GM19239 (cell line): ENCODE measurements at places on chromosomes 12 and 14.

GRCh38 chr14:20477211-20477876, 8.1 kb downstream of the PNP start:
- DNase-seq, result no peak

DNA sequence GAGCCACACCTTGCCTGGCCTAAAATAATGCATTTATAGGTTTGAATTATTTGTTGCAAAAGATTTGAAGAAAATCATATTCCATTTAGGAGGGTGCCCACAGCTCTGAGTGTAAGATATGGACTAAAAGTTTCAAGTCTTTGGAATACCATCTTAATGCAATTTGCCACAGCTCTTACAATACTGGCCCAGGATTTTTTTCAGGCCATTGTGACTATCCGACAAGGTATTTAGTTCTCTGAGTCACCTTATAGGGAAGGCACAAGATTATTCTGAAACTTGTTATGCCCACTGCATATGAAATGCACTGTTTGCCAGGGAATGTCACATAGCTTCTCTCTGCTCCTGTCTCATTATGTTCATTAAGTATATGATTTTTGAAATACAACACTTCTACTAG, 29.6 kb upstream of the SLC6A13 start:
- no peak for DNase-seq

- no peak for DNase-seq
Measured at GRCh38 chr14:58227096-58227819, 17.4 kb upstream of the PSMA3 start.

DNA sequence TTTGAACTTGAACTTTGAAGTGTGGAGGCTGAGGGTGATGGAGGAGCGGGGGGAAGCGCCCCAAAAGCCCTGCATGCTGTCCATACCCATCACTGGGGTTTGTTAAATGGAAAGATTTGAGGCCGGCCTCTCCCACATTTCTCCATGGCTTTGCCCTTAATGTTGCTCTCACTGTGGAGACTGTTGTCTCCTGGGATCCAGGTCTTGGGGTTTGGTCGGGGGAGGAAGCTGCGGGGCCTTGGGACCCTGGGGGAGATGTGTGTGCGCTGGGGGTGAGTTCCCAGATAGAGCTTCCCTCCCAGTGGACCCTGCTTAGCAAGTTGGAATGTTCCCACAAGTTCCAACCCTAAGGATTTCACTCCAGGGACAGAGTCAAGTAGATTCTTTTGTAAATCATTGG, 28.0 kb upstream of the LRTM2 start:
- DNase-seq, result no peak

DNA sequence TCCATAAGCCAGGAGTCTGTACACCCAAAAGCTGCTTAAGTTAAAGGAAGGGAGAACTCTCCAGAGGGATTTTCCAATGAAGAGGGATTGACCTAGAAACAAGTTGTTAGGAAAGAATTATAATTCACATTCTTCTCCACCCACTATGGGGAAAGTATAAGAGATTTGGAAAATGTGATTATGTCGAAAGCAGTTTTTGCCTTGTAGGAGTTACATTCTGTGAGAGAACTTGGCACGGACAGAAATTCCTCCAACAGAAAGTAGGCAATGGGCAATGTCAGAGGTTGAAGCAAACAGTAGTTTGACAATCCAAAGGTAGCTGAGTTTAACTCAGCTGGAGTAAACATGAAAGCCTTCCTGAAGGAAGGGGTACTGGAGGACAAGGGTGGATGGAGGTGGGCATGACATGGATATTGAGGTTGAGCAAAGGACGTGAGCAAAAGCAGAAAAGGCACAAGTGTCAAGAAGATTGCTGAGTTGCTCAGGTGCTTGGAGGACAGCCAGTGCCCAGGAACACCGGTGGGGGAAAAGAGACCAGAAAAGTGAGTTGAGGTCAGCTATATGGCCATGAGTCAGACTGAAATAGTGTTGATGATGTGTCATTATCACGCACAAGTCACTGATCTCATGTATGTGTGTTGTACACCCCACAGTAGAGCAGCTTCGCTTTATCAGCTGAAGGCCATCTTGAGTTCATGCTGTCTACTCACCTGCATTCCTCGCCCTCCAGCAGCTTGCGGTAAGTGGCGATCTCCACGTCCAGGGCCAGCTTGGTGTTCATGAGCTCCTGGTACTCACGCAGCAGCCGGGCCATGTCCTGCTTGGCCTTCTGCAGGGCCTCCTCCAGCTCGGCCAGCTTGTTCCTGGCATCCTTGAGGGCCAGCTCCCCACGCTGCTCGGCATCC, 4.0 kb downstream of the KRT5 start:
- no peak for DNase-seq

DNA sequence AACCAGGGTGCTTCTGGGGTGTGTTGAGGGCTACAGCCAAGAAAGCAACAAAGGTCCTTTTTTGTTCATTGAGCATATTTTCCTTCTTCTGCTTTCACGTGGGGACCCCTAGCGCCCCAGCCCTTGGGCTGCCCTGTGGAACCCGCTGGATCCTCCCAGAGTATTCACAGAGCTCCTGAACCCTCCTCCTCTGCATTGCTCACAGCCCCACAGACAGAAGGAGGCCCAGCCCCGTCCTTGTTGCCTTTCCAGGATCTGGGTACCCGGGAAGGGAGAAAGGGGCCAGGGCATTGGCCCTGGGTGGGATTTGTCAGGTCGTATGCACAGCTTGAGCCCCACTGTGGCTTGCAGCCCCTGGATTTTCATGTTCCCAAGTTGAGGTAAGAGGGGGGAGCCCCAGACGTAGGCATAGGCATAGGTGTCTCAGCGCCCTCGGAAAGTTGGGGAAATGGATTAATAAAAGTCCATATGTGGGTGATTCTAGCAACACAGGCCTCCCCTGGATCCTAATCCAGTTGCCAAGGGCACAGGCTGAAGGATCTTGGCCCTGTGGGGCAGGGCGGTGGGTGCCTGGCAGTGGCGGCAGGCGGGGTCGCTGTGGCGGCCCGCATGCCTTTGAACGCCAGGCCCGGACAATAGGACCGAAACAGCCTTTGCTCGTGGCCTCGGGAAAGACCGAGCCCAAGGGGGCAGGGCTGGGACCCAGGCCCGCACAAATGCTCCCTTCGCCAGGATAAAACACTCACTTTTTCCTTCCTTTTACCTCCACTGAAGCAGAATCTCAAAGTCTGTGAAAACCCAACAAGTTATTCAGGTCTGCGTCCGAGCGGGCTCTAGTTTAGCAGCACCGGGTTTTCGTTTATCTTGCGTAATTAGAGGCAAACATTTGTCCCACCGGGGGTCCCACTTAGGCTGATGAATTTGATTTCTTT, 3.0 kb upstream of the HOXC10 start:
- DNase-seq, result no peak

GRCh38 chr12:20044846-20045245, 323.5 kb upstream of the PDE3A start:
- DNase-seq, result no peak

- DNase-seq, result no peak
Measured at GRCh38 chr12:3683670-3684069, 69.2 kb downstream of the CRACR2A start.

DNA sequence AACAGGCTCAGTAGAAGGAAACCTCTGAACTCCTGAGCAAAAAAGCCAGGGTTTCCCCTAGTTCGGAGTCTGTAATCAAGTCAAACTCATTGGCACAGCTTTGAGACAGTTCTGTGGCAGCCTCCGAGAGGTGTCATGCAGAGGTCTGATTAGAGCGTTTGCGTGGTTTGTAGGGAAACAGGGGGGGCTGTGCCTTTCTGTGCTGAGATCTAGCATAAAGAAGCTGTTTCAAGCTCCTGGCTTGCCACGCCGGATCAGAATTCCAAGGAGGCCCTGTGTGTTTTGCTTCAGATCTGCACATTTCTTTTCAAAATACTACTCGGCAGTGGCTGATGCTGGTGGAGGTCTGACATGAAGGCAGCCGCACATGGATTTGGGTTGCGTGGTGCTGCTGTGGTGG, 1.7 kb downstream of the CABP1 start:
- no peak for DNase-seq

GRCh38 chr14:66445936-66446335, 40.2 kb upstream of the CCDC196 start:
- no peak for DNase-seq

DNA sequence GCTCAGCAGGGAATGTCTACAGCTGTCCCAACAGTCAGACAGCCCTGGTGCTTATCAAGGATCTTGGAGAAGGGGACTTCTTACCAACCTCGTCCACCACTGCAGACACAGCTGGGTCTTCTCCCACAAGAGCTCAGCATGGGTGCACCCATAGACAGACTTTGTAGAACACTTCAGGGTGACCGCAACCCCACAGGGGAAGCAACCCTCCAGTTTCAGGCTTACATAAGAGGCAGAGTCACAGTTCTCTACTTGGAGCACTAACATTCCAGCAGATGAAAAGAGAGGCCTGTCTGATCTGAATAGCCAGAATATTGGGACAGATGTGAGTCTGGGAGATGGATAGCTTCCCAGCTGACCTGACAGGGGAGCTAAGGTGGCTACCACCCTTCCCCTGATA, 3.5 kb upstream of the CLEC1A start:
- DNase-seq, result no peak

DNA sequence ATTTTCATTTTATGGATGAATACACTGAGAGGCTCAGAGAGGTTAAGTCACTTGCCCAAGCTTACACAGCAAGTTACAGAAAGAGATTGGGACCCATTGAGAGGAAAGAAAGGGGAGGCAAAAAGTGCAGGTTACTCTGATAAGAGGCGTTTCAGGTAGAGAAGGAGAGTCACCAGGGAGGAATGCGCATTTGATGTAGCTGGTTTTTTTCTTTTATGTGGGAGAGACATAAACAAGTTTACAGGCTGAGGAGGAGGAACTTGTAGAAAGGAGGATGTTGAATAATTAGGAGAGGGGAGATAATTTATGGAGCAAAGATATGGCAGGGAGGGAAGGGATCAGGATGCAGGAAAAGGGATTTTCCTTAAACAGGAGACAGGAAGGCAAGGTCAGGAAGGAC, 297.0 kb downstream of the PCNX1 start:
- DNase-seq, result no peak

DNA sequence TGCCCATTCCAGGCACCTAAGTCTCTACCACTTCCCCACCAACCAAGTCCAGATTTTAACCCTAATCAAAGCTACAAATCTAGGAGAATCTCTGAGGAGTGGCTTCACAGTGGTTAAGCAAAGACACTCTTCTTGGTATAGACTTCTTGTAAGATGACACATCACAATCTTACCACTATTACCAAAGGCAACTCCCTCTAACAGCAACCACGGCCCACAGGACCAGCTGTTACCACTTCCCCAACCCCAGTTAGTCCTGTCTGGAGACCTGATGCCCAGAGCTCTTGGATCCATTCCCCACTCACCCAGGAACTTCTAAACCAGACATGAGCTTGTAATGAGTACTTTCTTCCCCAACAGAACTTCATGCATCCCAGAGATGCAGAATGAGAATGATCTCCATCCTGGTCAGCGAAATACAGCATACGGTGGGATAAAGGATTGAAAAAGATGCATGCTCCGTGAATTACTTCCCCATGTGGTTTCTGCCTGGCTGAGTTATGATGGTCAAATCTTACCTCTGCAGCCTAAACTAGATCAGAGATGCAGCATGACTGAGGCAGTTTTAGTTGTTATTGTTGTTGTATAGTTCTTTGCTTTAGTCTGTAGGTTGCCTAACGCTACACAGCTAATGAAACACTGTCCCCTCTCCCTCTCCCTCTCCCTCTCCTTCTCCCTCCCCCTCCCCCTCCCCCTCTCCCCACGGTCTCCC, 87.7 kb upstream of the FOXN3 start:
- DNase-seq, result peak; percentile 26

- DNase-seq, result no peak
Measured at GRCh38 chr12:26523708-26524150, 309.3 kb downstream of the ITPR2 start.

GRCh38 chr12:53231921-53232645, at the start of gene RARG:
TSS of gene RARG (minus strand) at chr12:53232209. CDS start at chr12:53227545, 4,664 bp downstream.
- DNase-seq, result no peak
